ENCODE measurements at places on chromosomes 3 and 15.
A peak's percentile ranks its signal among the peaks of the same experiment; 100 is the strongest.

- DNase-seq, result no peak
Observed at GRCh38 chr15:91384189-91384730, 284.2 kb downstream of the SV2B start.

- DNase-seq, result no peak
Observed at GRCh38 chr3:157551961-157552360, 48.7 kb upstream of the VEPH1 start.

- DNase-seq, result no peak
Observed at GRCh38 chr3:12643010-12643380, 20.9 kb downstream of the RAF1 start.

DNA sequence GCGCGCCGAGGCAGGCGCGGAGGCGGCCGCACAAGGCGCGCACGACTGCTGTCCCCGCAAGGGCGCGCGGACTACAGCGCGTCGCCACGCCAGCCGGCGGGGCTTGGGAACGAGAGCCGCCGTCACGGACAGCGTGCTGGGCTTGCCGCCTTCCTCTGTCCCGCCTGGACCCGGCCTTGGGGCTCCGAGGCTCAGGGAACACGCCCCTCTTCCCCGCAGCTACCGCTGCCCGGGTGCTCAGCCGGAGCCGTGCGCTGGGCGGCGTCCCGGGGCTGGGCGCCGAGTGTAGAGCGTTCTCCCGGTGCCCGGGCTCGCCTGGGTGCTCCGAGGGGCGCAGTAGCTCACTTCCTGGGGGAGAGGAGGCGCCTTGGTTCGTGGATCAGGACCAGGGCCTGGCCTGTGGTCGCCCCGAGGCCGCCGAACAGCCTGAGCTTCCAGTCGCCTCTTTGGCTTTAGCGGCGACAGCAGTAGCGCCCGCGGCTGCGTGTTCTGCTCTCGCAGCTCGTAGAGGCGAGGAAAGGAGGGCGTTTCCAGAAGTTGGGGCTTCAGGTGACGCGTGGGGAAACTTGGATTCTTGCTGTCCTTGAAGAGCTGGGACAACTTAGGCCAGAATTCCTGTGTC, 226.7 kb upstream of the C2CD4B start:
- peak; percentile 31 for DNase-seq

DNA sequence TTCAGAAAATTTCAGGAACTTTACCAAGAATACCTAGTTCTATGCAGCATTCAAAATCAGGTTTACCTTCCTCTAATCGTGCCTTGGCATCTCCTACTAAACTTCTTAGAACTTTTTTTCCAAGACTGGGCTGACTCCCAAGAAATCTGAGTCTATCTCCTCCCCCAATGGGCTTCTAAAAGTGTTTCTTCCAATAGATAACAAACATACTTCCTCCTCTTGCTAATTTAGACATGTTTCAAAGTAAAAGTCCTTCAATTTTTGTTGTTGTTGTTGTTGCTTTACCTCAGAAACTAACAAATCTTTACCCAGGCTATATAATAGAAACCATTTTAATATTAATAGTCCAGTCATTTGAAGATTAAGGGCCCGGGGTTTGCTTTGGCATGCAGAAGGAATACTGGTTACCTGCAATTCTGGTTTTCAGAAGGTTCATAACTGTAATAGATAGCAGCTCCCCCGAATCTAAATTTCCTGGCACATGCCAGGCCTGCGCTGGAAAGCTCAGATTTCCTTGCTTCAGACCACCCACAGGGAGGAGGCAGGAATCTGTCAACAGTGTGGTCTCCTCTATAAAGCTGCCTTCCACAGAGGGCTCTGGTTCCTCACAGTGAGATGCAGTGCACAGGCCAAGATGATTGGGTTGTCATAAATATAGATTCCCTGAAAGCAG, 188.7 kb downstream of the THRB start:
- no peak for DNase-seq

GRCh38 chr3:59451800-59452746, 402.2 kb upstream of the CFAP20DC start:
- no peak for DNase-seq

GRCh38 chr3:171116824-171117395, 90.4 kb upstream of the SLC2A2 start:
- no peak for DNase-seq

- no peak for DNase-seq
Observed at GRCh38 chr3:153752405-153753027, 368.7 kb upstream of the ARHGEF26 start.

- DNase-seq, result no peak
Observed at GRCh38 chr3:184545769-184546168, 15.8 kb upstream of the EPHB3 start.

DNA sequence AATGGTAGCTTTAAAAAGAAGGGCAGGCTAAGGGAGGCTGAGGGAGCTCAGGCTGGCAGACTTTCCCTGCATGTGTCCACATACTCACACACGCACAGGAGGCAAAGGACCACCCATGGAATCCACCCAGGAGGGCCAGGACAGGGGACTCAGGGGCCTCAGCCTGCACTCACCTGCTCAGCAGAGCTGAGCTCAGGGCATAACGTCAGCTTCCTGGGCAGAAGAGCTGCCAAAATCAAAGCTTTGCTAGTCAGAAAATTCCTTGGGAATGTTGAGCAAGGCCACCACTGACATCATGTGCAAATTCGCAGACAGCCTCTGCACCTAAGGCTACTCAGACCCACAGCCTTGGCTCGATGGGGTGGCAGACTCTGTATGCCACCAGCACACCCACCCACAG, 16.4 kb upstream of the ALAS1 start:
- DNase-seq, result no peak

GRCh38 chr3:108407886-108408285, 102.5 kb downstream of the MYH15 start:
- no peak for DNase-seq

DNA sequence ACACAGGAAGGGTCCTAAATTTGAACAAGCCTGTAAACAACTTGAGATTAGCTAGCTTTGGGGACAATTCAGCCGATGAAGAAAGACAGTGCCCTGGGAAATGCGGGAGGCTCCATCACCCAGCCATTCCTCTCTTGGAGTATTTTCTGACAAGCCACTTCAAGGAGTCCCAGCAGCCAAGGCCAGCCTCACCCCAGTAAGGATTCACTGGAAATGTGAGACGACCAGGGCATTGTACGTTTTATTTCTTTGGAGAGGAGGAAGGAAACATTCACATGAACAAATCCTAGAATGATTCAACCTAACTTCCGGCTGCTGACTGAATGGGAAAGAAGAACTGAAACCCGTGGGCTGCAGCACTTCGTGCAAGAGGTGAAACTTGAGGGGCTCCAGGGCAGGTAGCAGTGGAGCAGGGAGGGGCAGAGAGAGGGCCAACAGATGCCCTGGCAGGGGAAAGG, 116.4 kb upstream of the ARHGEF3 start:
- peak; percentile 81 for DNase-seq

DNA sequence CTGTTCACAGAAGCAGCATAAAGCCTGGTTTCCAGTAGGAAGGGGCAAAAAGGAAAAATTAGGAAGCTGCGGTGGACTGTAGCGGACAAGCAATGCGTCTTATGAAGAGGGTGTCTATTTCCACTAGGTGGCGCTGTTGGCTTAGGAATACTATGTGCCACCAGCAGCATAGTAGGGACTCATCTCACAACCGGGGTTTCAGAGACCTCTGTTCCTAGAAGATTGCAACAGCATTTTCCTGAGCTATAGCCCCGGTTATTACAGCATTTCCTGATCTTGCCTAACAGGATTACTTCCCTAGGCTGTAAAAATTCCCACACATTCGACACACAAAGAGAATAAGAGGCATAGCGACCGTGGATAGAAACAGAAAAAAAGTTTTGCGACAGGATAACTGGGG, 683.0 kb downstream of the TBL1XR1 start:
- no peak for DNase-seq

GRCh38 chr3:129282727-129283327, 4.2 kb downstream of the HMCES start:
- DNase-seq, result peak; percentile 27

DNA sequence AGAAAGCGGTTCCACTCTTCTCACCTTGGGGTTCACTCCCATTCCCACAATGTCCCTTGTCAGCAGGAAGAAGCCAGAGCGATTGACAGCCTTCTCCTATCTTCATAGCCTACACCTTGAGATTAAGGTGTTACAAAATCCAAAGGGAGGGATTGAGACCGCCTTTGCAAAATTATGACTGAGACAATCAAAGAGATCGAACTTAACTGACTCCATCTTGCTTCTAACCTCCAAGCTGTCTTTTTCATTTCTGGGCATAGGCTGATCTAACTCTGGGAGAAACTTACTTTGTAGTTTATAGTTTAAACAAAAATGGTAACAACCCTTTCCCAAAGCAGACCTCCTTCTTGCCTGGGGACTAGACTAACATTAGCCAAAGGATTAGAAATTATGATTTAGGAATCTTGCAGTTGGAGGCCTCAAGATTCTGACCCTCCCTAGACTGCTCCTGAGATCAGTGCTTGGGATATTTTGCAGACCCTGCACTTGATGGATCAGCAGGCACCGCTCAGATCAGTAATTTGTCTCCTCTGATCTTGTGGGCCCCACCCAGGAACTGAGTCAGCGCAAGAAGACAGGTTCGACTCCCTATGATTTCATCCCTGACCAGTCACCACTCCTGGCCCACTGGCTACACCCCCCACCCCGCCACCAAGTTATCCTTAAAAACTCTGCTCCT, 40.0 kb downstream of the PAQR5 start:
- no peak for DNase-seq

DNA sequence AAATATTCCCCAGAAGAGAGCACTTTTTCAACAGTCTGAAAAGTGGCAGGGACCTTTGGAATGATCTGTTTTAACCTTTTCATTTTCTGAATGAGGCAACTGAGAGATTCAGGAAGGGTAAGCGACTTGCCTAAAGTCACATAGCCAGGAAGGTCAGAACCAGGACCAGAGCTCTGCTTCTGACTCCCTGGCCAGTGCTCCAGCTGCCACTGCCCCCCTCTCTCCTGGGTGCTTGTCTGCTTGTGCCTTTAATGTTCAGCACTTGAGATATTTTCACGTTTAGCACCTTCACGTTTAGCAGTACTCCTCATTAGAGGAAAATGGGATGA, 68.3 kb downstream of the SMAD3 start:
- DNase-seq, result no peak

DNA sequence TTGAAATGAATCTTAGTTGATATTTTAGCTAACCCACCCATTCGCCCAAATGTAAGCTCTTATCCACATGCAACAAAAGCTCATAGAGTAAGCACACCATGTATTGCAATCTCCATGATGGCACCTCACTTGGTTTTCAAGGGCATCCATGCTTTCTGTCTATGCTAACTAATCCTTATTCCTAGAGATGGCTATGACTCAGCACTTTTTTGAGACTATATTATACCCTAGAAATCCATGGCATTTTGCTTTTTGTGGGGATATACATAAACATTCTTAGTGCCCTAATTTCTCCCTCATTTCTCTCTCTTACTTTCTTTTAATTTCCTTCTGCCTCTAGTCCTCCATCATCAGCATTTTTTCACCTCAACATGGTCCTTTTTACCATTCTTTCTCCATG, 168.5 kb upstream of the STT3B start:
- no peak for DNase-seq

- DNase-seq, result no peak
Observed at GRCh38 chr3:29764041-29764440, 483.2 kb downstream of the RBMS3 start.

DNA sequence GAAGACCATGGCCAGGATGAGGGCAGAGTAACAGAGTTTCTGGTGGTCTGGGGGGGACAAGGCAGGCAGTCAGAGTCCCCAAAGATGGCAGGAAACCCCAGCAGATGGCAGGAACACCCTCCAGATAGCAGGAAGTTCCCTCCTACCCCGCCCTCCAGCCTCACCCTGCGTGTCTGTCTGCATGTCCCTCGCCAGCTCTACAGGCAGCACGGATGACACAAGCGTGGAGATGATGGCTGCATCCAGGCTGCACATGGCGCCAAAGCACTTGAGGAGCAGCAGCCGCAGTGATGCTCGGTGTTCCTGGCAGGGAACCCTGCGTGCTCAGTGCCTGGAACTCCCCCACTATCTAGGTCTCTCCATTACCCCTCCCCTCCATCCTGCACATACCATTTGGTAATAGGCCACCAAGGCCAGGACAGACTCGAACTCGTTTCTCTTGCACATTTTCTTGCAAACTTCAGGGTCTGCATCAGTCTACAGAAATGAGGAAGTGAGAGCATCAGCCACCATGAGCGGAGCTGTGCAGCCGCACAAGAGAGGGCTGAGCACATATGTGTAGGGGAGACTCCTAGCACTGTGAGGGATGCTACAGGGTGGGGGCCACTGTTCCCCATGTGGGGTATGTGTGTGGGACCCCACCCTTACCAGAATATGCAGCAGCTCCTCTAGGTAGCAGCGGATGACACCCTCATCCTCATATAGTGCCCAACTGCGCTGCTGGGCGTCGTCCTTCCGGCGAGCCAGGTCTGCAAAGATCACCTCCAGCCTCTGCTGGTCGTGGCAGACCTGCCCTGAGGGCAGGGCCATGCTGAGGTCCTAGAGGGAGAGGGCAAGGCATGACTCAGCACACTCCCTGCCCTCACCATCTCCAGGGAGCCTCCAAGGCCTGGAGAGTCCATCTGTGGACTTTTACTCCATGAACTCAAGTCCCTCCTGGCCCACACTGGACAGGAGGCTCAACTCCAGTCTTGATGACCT, 6.0 kb downstream of the NCKIPSD start:
- no peak for DNase-seq
